ENCODE measurements at places on chromosomes 3 and 15.

DNA sequence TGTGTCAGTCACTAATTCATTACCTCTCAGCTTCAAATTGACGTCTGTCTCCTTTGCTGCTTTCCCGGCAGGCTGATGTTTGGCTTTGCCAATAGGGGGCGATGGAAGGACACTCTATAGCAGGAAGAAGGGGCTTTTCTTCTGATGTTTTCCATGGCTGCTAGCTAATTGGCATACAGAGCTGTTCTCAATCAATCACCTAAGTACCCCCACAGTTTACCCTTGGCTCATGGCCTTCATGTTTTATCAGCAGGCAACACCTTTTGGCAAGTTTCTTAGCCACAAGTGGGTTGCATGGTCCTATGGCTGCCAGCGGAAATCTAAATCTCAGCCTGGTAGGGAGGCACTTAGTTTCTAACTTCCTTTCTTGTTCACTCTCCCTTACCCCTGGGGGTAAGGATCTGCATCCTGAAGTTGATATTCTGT is 45.0 kb downstream of the ESYT3 start:
- DNase-seq: no peak

GRCh38 chr15:79834495-79834894 is 62.3 kb downstream of the MTHFS start:
- DNase-seq: no peak

DNA sequence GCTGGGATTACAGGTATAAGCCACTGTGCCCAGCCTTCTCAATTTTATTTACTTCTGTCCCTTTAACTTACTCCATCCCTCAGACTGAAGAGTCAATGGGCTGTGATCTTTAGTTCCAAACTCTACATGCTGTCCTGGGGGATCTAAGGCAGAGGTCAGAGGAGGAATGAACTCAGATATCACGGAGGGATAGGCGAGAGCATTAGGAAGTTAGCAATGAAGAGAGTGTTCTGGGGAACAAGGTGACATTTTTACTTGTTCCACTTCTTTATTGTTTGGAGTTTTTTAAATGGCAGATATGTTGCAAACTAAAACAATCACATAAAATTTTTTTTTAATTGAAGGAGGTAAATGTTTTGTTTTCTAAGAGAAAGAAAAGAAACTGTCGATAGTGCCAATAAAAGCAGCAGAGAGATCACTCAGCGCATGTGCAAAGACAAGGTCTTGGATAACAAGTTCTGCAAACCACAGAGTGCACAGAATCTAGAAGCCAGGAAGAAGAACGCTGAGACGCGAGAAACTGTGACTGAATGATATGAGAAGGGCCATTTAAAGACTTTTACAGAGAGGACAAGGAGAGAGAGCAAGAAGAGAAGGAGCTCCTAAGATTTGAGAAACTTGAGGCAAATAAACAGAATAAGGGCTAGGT is 10.8 kb upstream of the CA12 start:
- DNase-seq: no peak

GRCh38 chr3:180911876-180912303 is 580 bp upstream of the FXR1 start:
- no peak for DNase-seq

- no peak for DNase-seq
These were observed 13.3 kb upstream of the TMF1 start for GRCh38 chr3:69065318-69065964.

DNA sequence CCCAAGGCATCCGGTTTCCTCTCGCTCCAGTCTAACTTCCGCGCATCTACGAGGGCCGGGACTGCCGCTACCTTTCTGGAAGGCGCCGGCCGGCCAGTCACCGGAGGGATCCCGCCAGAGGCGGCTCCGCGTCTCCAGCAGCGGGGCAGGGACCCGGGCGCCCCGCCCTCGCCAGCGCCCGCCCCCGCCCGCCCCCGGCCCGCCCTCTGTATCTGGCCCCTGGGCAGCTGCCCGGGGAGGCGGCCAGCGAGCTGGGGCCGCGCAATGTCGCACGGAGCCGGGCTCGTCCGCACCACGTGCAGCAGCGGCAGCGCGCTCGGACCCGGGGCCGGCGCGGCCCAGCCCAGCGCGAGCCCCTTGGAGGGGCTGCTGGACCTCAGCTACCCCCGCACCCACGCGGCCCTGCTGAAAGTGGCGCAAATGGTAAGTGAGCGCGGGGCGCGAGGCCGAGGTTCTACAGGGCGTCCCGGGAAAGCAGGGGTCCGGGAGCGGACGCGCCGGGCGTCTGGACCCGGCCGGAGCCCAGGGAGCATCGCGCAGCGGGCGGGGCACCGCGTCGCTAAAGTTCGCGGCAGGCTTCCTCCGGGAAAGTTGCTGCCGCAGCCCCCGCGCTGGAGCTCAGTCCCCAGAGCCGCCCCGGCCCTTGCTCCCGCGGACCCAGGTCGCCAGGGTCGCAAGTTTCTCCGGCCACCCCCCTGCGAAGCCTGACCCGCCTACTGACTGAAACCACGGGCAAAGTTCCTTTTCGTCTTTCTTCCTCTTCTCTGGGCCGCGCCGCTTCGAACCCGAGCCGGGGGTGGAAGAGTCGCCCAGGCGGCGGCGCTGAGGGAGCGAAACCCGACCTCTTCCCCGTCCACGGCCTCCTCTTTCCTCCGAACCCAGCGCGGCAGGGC is at the start of gene CMTM7:
Gene CMTM7, plus strand, starts transcription at position 211 of the 893 bp plus-strand sequence. Its CDS starts 54 bp downstream, at position 265.
- peak; percentile 51 for DNase-seq

GRCh38 chr3:21673393-21673792 is 77.6 kb downstream of the ZNF385D start:
- no peak for DNase-seq

GRCh38 chr15:20295238-20295811 is 246.3 kb downstream of the GOLGA6L6 start:
- DNase-seq: no peak

Data from activated effector memory CD4-positive, alpha-beta T cell treated with Interleukin-2 at 50 U/mL for 16 hours (primary cell).